ENCODE measurements at places on chromosomes 16 and 17. TPM values are rescaled to one million over a fixed set of nuclear protein-coding genes. Genes with fewer than 3 reads are reported as not detected.

DNA sequence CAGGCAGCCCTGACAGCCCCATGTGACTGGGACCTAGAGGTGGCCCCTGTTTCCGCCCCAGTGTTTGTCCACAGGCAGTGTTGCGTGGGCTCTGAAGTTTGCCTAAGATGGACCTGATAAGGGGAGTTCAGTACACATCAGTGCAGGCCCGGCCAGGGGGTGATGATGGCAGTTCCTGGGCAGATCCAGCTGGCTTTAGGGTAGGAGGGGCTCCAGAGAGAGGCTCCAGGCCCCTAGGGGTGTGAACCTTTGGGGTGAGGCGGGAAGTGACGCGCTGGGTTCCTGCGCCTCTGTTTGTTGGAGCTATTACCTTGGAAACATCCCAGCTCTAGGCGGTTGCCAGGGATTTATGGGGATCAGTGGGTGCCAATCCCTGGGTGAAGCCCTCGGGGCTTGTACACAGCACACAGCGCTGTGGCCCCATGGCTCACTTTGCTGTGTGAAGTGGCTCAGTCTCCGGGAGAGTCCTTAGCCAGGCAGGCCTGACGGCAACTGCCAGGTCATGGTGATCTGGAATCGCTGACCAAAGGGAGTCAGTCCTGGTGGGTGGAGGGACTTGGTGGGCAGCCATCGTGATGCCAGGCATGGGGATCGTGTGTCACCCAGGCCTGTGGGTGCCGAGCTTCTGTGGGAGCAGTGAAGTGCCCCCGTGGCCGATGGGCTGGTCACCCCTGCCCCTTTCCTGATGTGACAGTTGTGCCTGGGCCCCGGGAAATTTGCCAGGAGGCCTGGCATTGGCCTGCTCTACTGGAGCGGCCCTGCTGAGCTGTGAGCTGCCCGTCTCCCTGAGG is 146.1 kb downstream of the SEC14L1 start:
- DNase-seq, result no peak
- peaks cover 3% of the 10 kb centered on the region for H3K4me1 ChIP-seq
- H3K27me3 ChIP-seq, result no peaks in the 10 kb centered on the region

- H3K27ac ChIP-seq, result no peak overlapping the region
- no peaks in the 10 kb centered on the region for H3K4me1 ChIP-seq
- H3K4me3 ChIP-seq, result no peak overlapping the region
- no peak for DNase-seq
- no peaks in the 10 kb centered on the region for H3K36me3 ChIP-seq
- no peaks in the 10 kb centered on the region for H3K27me3 ChIP-seq
Measured at GRCh38 chr16:780296-780695, 7.9 kb downstream of the RPUSD1 start.

DNA sequence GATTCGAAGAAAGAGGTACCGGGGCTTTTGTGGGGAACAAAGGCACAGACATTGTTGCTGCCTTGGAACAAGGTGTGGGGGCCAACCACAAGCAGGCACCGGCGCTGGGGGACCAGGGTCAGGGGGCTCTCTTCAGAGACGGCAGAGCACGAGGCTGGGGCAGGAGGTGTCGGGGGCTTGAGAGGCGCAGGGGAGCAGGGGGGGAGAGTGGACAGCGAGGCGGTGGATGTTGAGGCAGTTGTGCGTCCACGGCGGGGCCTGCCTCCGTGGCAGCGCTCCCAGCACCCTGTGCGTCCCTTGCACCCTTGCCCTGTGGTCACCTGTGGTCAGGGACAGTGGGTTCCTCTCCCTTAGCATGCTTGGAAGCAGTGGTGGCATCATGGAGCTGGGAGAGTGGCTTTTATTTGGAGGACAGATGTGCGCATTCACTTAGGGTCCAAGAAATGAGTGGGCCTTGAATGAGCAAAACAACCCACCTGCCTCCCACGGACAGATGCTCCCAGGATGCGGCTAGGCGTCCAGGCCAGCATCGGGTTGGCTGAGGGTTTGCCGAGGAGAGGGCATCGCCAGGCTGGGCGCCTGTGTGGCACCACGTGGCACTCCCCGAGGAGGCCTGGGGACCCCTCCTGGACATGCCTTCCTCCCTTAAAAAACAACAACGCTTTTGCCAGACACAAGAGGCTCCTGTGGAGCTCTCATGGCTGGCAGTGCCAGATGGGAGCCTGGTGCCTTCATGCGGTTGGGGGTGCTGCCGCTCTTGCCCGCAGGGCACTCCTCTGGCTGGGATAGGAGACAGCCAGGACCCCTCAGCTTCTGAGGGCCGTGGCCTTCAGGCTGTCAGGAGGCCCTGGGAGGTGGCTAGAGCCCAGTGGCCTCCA is 113.0 kb downstream of the BANP start:
- no peak for DNase-seq
- no peak overlapping the region for H3K4me3 ChIP-seq
- no peaks in the 10 kb centered on the region for H3K27me3 ChIP-seq
- H3K36me3 ChIP-seq, result peaks cover 29% of the 10 kb centered on the region

DNA sequence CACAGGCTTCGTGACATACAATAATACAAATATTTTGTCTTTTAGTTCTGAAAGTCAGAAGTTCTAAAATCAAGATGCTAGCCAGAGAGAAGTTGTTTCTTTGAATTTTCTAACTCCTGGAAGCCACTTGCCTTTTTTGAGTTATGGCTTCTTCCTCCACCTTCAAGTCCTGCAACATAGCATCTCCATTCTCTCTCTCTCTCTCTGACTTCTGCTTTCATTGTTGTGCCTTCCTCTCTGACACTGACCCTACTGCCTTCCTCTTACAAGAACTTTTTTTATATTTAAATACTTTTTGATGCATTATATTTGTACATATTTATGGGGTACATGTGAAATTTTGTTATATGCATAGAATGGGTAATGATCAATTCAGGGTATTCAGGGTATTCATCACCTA is 205.9 kb downstream of the MAP2K6 start:
- no peaks in the 10 kb centered on the region for H3K4me1 ChIP-seq
- no peak overlapping the region for H3K4me3 ChIP-seq
- H3K27me3 ChIP-seq, result no peaks in the 10 kb centered on the region
- H3K36me3 ChIP-seq, result peaks cover 17% of the 10 kb centered on the region
- DNase-seq, result no peak

Gene PMFBP1
- 1.6 TPM for total RNA-seq

Gene GABARAPL2
- total RNA-seq, result 62.6 TPM
